ENCODE measurements at places on chromosomes 6 and 20. TPM values are rescaled to one million over a fixed set of nuclear protein-coding genes. Genes with fewer than 3 reads are reported as not detected.

The STX11 gene
- 2.7 TPM for total RNA-seq

The PDYN gene
- not detected for total RNA-seq

The CTCFL gene
- not detected for total RNA-seq

The COL12A1 gene
- 470 TPM for total RNA-seq

The ESR1 gene
- 6.9 TPM for total RNA-seq

The SYCP2L gene
- 8.2 TPM for total RNA-seq

The RAET1E gene
- total RNA-seq, result 0.74 TPM

The SMPDL3A gene
- 25.9 TPM for total RNA-seq

The BIRC7 gene
- not detected for total RNA-seq
